ENCODE measurements at places on chromosomes 6 and 20.

DNA sequence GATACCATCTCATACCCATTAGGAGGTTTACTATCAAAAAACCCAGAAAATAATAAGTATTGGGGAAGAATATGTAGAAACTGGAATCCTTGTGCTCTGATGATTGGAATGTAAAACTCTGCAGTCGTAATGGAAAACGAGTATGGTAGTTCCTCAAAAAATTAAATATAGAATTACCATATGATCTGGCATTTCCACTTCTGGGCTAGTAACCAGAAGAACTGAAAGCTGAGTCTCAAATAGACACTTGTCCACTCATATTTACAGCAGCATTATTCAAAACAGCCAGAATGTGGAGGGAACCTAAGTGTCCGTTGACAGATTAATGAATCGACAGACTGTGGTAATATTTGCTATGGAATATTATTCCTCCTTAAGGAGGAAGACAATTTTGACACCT, 44.3 kb downstream of the FOXC1 start:
- DNase-seq, result no peak

GRCh38 chr20:50373674-50374286, 136.4 kb upstream of the PTPN1 start:
- DNase-seq, result no peak

DNA sequence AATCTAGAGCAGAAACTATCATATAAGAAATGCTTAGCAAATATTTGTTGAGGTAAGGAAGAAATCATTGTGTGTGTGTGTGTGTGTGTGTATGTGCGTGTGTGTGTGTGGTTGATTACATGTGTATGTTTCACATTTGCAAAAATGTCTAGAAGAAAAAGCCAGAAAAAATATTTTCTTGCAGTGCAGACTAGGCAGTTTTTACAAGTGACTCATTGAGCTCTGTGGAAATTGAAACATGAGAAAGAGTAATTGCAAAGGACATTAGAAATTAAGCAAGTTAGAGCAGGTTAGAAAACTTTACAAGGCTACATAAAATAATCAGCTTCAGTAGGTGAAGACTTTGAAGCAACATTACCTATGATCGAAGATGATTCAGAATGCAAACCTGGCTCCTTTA, 669.0 kb upstream of the EYS start:
- DNase-seq, result no peak

DNA sequence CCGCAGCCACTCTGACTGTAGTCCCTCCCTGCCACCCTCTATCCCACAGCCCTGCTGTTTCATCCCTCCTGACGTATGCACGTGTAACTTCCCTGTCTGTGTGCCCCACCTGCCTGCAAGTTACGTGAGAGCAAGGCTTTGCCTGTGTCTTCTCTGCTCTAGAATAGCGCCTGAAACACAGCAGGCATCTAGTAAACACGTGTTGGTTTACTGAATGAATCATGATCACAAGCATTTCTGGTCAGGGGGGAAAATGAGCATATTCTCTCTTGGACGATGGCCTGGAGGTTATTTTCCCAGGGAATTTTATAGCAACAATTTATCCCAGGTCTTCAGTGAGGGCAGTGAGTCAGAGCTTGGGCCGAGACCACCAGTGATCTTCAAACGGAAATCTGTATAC, 38.3 kb downstream of the PSMG4 start:
- DNase-seq, result no peak

- no peak for DNase-seq
These were observed 12.0 kb upstream of the TXNDC5 start for GRCh38 chr6:7922596-7922995.

GRCh38 chr20:61119794-61120410, 132.2 kb upstream of the CDH4 start:
- no peak for DNase-seq

DNA sequence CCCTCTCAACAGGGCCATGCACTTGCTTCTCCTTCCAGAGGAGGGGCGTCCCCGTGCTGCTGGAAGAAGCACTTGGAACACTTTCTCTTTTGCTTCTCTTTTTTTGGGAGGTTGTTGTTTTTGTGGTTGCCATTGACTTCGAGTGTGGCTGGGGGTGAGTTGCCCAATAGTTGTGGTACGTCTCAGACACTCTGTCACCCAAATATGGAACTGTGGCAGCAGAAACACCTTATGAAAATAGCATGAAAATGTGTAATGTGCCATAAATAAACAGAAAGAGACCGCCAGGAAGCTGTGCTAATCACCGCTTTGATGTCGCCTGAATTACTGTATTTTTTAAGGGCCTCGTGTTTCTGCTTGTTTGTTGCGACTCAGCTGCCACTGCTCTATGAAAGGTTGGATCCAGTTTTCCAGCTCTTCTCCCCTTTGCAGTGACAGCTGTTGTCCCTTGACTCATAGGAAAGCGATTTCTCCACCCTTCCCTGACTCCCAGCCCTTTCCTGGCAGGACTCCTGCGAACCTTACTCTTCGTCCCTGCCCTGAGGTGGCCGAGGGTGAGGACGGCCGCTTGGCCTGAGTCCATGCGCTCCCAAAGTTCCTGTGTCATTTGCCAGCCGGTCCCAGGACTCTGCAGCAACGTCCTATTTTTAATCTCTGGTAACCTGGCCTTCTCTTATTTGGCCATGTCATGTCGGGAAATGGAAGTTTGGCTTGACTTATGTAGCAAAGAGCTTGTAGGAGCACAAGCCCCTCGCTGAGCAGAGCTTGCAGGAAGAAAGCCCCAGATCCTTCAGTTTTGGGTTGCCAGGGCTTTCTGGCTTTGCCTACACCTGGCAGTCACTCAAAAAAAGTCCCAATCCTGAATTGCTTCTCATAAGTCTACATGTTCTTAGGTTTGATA, 694.6 kb downstream of the QKI start:
- no peak for DNase-seq

GRCh38 chr6:133040803-133041419, 200.2 kb upstream of the EYA4 start:
- DNase-seq, result no peak

DNA sequence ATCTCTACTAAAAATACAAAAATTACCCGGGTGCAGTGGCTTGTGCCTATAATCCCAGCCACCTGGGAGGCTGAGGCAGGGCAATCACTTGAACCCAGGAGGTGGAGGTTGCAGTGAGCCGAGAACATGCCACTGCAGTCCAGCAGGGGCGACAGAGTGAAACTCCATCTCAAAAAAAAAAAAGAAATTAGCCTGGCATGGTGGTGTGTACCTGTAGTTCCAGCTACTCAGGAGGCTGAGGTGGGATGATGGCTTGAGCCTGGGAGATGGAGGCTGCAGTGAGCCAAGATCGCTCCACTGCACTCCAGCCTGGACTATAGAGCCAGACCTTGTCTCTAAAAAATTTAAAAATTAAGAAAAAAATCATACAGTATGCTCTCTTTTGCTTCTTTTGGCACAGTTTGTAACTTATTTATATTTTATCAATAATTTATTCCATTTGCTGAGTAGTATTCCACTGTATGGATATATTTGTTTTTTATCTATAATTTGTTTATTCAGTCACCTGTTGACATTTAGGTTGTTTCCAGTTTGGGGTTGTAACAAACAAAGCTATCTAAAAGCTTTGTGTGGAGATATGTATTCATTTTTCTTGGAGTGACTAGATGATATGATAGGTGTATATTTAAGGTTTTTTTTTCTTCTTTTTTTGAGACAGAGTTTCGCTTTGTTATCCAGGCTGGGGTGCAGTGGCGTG, 8.0 kb upstream of the MYBL2 start:
- no peak for DNase-seq

Data from activated CD4-positive, alpha-beta T cell treated with anti-CD3 and anti-CD28 coated beads, Interleukin-2, amount 50 U/mL, for 24 hours (primary cell).